ENCODE measurements at places on chromosomes 12 and 14. TPM values are rescaled to one million over a fixed set of nuclear protein-coding genes. Genes with fewer than 3 reads are reported as not detected.

Gene KRT6B
- not detected for polyA plus RNA-seq

Gene MYF6
- not detected for polyA plus RNA-seq

Gene RIPK3
- 7.7 TPM for polyA plus RNA-seq

Gene SPIC
- polyA plus RNA-seq = not detected

Gene TTC6
- polyA plus RNA-seq = not detected

Gene TAS2R9
- polyA plus RNA-seq = not detected

Gene OTX2
- polyA plus RNA-seq = not detected

Gene KLRK1
- polyA plus RNA-seq = 3.3 TPM

Gene RASSF9
- polyA plus RNA-seq = not detected

Gene TMTC3
- 4.4 TPM for polyA plus RNA-seq

Gene SYNE3
- polyA plus RNA-seq = 6.6 TPM

Gene KRT81
- not detected for polyA plus RNA-seq

Gene UNC79
- polyA plus RNA-seq = 0.03 TPM

Gene C14orf119
- 79.1 TPM for polyA plus RNA-seq

GRCh38 chr12:76137606-76138005 is 53.1 kb upstream of the NAP1L1 start:
- no peak for DNase-seq

- DNase-seq = no peak
These were observed 152.3 kb downstream of the MSRB3 start for GRCh38 chr12:65430571-65431306.

DNA sequence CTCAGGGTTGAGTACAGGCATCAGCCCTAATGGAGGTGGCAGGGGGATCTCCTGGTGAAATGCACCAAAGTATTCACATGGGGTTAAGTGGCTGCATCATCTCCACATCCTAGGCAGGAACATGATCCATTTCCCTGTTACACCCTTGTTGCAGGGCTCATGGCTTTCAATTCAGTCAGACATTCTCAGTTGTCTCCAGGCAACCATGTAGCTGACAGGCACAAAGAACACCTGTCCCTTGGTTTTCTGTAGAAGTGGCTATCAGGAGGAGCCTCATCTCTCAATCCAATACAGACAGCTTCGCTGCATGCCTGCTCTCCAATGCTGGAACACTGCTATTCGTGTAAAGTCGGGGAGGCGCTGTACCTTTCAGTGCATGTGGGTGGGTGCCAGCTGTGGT is 299.0 kb upstream of the FOXG1 start:
- no peak for DNase-seq

DNA sequence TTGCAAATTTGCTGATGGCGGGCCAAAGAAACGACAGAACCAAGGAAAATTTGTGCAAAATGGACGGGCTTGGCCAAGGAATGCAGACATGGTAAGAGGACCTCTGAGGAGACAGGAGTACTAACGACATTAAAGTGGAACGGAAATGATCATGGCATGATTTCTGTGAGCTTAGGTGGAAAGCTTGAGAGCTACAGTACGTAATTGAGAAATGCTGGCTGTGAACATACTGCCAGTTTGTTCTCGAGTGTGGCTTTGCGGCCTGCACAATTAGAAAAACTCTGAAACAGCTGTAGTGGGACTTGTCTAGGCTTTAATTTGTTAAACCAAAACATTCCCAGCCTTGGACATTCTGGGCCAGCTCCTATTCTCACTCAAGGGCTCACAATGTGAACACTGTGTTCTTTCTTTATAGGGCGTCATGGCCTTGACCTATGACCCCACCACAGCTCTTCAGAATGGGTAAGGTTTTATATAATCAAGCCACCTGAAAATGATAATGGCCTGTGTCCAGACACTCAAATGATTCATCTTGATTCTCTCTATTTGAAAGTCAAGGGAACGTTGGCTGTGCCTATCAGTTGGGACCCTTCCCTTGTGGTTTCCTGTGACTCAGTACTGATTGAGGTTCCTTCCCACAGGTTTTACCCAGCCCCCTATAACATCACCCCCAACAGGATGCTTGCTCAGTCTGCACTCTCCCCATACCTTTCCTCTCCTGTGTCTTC is 48.5 kb downstream of the BAZ2A start:
- no peak for DNase-seq

DNA sequence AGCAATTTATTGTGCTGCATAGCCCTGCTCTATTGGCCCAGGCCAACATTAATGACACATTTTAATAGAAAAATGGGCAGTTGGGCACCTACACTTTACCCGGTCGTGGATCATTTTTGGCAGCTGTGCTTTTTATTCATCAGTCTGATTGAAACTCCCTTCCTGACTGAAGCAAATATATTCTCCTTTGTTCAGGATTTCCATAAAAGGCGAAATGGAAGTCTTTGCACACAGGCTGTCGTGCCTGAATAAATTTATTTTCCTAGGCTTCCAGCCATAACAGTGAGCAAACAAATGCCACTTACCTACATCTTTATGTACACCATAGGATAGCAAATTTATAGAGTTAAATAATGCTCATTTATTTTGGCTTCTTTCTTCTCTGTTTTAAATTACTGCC is 480.7 kb upstream of the DCN start:
- DNase-seq = no peak

- DNase-seq = no peak
These were observed 205.1 kb downstream of the SLC5A8 start for GRCh38 chr12:101004898-101005297.

GRCh38 chr12:40171066-40171465 is 53.7 kb upstream of the LRRK2 start:
- DNase-seq = no peak

GRCh38 chr12:108375986-108376663 is 37.0 kb upstream of the CMKLR1 start:
- DNase-seq = no peak

- no peak for DNase-seq
These were observed 45.5 kb upstream of the OVCH1 start for GRCh38 chr12:29543036-29543435.

DNA sequence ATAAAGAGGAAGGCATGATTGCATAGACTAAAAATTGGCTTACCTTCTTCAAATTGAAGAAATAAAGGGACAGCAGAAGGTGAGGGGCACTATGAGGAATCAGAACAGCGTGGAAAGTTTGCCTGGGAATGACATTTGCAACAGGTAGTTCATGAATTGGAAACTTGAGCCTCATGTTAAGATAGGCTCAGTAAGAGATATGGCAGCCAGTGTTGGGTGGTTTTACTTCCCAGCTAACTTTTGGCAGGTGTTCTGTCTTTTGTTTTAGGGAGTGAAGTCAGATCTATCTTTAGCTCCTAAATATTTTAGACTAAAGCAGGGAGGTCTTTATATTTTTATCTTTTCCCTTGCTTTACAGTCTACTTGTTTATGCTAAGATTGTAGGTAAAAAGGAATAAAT is 122.4 kb downstream of the ANO6 start:
- DNase-seq = no peak

GRCh38 chr12:76720068-76720467 is 43.8 kb upstream of the ZDHHC17 start:
- DNase-seq = no peak

- no peak for DNase-seq
These were observed 19.3 kb downstream of the GXYLT1 start for GRCh38 chr12:42125388-42125767.

DNA sequence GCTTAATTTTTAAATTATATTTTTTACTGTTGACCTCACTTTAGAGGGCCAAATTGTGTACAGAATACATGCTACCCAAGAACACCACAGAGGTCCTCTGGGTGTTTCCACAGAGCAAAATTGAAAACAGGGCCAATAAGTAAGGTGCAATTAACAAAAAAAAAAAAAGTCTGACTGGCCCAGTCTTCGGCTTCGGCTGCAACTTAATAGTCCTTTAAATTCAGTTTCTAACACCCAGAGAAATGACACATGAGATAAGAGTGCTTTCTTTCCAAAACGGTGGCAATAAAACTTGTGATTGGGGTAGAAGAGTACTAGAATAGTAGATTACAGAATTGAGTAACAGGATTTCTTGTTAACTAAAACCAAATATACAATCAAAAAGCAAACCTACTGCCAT is 81.3 kb downstream of the MED13L start:
- no peak for DNase-seq

- DNase-seq = no peak
These were observed 52.8 kb downstream of the IGF1 start for GRCh38 chr12:102427543-102427941.

GRCh38 chr12:94203181-94203546 is 54.8 kb downstream of the PLXNC1 start:
- DNase-seq = no peak

GRCh38 chr12:63163541-63163940 is 12.5 kb upstream of the AVPR1A start:
- DNase-seq = no peak

DNA sequence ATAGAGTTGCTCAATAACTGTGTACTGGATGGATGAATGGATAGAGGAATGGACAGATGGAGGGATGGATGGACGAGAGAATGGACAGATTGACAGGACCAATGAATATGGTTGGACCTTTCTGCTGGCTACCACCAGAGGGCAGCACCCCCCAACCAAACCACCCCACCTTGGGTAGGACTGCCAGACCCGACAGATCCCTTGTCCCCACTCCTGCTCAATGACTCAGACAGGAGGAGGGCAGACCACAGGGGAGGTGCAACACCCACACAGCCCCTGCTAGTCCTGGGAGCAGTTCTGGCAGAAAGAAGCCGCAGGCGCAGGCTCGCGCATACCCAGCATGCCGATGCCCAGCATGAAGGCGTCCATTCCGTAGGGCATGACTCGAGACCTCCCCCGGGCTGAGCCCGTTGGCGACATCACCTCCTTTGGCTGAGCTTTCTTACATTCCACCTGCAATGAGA is 12.4 kb downstream of the MSI1 start:
- DNase-seq = peak; percentile 57

DNA sequence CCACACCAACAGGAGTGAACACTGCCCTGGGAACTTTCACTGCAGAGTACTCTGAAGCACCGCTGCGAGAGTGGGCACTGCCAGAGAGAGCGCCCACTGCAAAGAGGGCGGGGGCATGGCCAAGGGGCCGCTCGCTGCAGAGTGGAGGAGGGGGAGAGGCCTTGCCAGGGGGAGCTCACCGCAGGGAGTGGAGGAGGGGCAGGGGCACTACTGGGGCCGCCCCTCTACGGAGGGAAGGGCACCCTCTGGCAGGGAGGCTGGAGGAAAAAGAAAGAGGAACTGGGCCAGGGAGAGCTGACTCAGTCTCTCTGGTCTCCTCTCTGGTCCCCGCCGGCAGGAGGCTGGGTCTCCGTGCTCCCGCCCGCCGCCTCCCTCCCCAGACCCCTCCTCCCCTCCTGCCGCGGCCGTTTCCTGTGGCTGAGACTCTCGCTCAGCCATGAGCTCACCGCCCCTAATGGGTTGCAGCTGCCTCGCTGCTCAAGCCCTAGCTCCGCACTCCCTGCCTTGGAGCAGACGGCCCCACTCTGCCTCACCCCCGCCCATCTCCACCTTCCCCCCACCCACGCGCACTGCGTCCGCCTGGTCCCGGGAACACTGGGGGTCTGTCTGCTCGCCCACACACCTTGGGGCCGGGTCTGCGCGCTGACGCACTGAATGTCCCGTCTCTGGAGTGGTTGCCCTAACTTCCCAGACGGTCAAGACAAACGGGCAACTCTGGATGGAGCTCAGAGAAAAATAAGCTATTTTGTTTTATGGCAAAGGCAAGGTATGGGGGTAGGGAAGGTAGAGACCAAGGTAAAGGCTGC is 1.3 kb downstream of the ARHGEF40 start:
- peak; percentile 68 for DNase-seq

DNA sequence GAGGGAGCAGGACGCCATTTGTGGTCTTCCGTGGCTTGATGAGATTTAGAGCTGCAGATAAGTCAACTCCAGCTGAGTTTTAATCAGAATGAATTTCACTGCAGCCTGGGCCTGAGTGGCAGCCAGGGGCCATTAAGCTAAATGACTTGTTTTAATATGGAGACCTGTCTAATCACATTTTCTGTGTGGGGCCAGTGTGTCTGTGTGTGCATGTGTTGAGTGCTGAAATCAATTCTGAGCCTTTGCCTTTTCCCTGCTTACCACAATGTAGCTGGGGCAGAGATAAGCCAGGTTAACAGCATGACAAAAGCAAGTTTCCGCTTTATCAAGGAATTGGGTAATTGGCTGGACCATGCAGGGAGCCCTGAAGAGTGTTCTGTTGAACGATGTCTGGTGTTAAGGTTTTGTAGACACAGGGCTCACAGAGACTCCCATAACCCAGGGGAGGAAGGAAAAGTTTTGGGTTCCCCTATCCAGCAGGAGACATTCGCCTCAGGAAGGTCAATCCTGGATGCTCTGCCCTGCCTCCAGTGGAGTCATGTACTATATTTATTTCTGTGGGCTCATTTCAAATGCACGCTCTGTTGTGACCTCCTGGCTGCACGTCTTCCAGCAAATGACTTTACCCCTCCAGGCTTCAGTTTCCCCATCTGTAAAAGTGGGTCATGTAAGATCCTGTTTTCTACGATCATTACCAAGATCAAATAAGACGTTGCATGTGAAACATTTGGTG is 24.2 kb downstream of the RPH3A start:
- no peak for DNase-seq

DNA sequence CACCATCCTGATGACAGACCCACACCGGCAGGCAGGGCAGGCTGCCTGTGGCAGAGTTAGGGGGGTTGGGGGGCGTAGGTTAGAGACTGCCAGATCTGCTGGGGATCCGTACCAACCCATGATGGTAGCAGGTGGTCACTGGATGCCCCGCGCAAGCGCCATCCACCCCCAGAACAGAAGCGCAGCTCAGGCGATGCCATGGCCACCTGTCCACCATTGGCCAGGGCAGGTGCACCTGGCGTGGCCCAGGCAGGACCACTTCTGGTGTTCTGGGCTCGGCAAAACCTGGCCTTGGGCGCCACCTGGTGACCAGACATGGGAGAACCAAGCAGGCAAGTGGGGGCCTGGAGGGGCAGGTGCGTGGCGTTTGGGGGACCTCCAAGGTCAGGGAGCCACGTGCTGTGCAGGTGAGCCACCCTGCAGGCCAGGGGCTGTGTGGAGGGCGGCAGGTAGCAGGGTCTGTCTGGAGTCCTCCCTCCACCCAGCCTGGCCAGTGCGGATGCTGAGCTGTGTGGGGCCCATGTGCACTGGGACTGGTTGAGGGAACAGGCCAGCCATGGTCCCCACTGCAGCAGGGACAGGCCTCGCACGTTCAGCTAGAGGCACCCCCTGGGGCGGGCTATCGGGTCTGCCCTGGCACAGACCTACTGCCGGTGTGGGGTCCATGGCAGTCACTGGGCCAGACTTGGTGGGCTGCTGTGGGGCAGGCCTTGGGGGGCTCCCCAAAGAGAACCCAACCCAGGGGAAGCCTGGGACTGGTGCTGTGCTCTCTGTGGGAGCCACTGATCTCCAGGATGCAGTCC is 15.6 kb downstream of the BAG5 start:
- peak; percentile 74 for DNase-seq

- no peak for DNase-seq
These were observed 350.5 kb upstream of the TMTC1 start for GRCh38 chr12:30134229-30134628.

GRCh38 chr12:112433551-112433950 is 14.8 kb downstream of the PTPN11 start:
- no peak for DNase-seq

Measured in naive B cell (primary cell).